ENCODE measurements at places on chromosomes 11 and 22. TPM values are rescaled to one million over a fixed set of nuclear protein-coding genes. Genes with fewer than 3 reads are reported as not detected.

THYN1 gene
- 25.0 TPM for total RNA-seq

PANX2 gene
- total RNA-seq: 0.90 TPM

MYBPC3 gene
- total RNA-seq: not detected

HBG1 gene
- total RNA-seq: not detected

SLC22A8 gene
- not detected for total RNA-seq

KCNQ1 gene
- total RNA-seq: not detected

CASTOR1 gene
- total RNA-seq: 4.9 TPM

TRIM6 gene
- 5.3 TPM for total RNA-seq

ADM2 gene
- 8.0 TPM for total RNA-seq

MOGAT2 gene
- total RNA-seq: not detected

OLFML1 gene
- total RNA-seq: 27.1 TPM

CHRDL2 gene
- not detected for total RNA-seq

AMBRA1 gene
- total RNA-seq: 46.9 TPM

RFPL2 gene
- total RNA-seq: not detected

AHNAK gene
- 737 TPM for total RNA-seq

ESAM gene
- 1.5 TPM for total RNA-seq

ACTN3 gene
- not detected for total RNA-seq

CLDN5 gene
- total RNA-seq: 0.27 TPM

ZNRF3 gene
- 3.4 TPM for total RNA-seq

SMC1B gene
- total RNA-seq: 0.09 TPM

VSIG2 gene
- not detected for total RNA-seq

PANX1 gene
- total RNA-seq: 39.0 TPM

FOSL1 gene
- total RNA-seq: 11.4 TPM

MUC2 gene
- not detected for total RNA-seq

POTEH gene
- total RNA-seq: not detected

CREB3L1 gene
- total RNA-seq: 37.5 TPM

GAL3ST1 gene
- not detected for total RNA-seq

KCTD14 gene
- total RNA-seq: 0.45 TPM

MAPK8IP2 gene
- 1.1 TPM for total RNA-seq

IFITM10 gene
- total RNA-seq: 2.2 TPM

OR4C5 gene
- total RNA-seq: not detected

GDPD4 gene
- not detected for total RNA-seq

MYRF gene
- 0.18 TPM for total RNA-seq

RIMBP3C gene
- 0.63 TPM for total RNA-seq

ACP2 gene
- 24.9 TPM for total RNA-seq

OR4X1 gene
- not detected for total RNA-seq

CARD10 gene
- 5.8 TPM for total RNA-seq

KDM4D gene
- 1.1 TPM for total RNA-seq

CHADL gene
- 0.99 TPM for total RNA-seq

SCO2 gene
- 0.49 TPM for total RNA-seq

OR4A16 gene
- total RNA-seq: not detected

TMEM41B gene
- 26.8 TPM for total RNA-seq

B3GAT1 gene
- total RNA-seq: not detected

PTDSS2 gene
- total RNA-seq: 51.6 TPM

CCDC116 gene
- total RNA-seq: 0.25 TPM

EXPH5 gene
- 1.1 TPM for total RNA-seq

HEPACAM gene
- not detected for total RNA-seq

OR8I2 gene
- not detected for total RNA-seq

CATSPERZ gene
- total RNA-seq: not detected

PRPF19 gene
- total RNA-seq: 53.1 TPM

APLNR gene
- total RNA-seq: not detected

TRIM49D2 gene
- total RNA-seq: not detected

C11orf97 gene
- not detected for total RNA-seq

GGTLC2 gene
- not detected for total RNA-seq

CASP1 gene
- 21.0 TPM for total RNA-seq

CFL1 gene
- total RNA-seq: 713 TPM

CCS gene
- total RNA-seq: 54.4 TPM

OR2AG2 gene
- total RNA-seq: 0.09 TPM

PLAAT4 gene
- total RNA-seq: 16.6 TPM

ADAMTS8 gene
- not detected for total RNA-seq
